ENCODE measurements at places on chromosomes 4 and X. TPM values are rescaled to one million over a fixed set of nuclear protein-coding genes. Genes with fewer than 3 reads are reported as not detected.

SHROOM4 gene
- 4.2 TPM for total RNA-seq

CLNK gene
- total RNA-seq = not detected

RASSF6 gene
- total RNA-seq = 5.9 TPM

RNF212 gene
- total RNA-seq = 3.5 TPM

C4orf51 gene
- not detected for total RNA-seq

PNMA6F gene
- total RNA-seq = not detected

NUDT11 gene
- 11.9 TPM for total RNA-seq

PNCK gene
- not detected for total RNA-seq

NAP1L3 gene
- 1.4 TPM for total RNA-seq

AFF1 gene
- total RNA-seq = 12.5 TPM

CPZ gene
- 0.86 TPM for total RNA-seq

GRCh38 chr4:164700471-164700870 is 53.5 kb upstream of the SMIM31 start:
- DNase-seq = no peak

- DNase-seq = no peak
Measured at GRCh38 chr4:68038272-68038671, 75.0 kb upstream of the TMPRSS11A start.

DNA sequence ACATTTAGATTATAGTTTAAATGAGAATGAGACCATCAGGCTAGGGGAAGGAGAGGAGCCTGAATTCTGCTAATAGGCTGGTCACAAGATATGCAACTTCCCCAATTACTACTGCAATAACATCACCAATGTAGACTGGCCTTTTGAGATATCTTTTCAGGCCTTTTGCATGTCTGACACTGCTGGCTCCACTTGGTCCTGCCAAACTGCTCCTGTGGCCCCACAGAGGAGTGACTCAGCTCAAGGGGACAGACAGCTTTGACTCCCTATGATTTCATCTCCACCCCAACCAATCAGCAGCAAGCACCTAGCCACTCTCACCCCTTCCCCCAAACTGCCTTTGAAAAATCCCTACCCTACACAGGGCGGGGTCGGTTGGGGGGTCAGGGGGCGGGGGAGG is 22.8 kb downstream of the GPRIN3 start:
- DNase-seq = no peak

GRCh38 chrX:96619588-96619987 is 65.1 kb upstream of the DIAPH2 start:
- no peak for DNase-seq

DNA sequence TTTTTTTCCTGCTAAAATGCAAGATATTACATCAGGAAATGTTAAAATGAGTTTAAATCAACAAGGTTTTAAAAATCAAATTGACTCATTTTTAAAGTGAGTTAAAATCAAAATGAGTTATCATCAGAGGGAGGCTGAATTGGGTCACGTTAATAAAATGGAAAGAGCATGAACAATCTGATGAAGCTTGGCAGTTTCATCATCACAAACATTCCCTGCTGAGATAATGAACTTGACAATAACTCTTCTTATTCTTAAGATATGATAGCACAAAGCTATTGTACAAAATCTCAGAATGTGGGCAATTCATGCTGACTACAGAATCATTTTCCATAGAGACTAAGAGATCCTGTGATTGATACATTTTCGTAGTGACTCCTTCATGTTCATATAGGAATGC is 1086.7 kb downstream of the STIM2 start:
- no peak for DNase-seq

DNA sequence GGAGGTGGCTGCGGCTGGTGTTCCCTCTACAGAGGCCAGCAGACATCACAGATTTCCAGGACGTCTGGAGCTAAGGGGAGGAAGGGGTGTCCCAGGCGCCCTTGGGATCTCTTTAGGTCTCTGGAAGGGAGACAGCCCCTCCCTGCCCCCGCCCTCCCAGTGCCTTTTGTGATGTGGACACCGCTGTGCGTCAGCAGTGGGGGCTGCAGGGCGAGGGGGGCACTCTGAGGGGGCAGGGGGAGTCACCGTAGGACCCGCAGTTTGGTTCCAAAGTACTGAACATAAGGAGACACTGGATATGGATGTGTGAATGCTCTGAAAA is 25.6 kb upstream of the MXD4 start:
- no peak for DNase-seq

DNA sequence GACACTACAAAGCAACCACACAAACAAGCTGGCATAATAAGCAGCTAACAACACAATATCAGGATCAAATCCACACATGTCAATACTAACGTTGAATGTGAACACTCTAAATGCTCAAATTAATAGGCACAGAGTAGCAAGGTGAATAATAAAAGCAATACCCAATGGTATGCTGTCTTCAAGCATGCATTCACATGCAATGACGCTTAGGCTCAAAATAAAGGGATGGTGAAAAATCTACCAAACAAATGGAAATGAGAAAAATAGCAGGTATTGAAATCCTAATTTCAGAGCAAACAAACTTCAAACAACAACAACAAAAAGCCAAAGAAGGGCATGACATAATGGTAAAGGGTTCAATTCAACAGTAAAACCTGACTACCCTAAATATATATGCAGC is 74.0 kb upstream of the FAM47B start:
- no peak for DNase-seq

DNA sequence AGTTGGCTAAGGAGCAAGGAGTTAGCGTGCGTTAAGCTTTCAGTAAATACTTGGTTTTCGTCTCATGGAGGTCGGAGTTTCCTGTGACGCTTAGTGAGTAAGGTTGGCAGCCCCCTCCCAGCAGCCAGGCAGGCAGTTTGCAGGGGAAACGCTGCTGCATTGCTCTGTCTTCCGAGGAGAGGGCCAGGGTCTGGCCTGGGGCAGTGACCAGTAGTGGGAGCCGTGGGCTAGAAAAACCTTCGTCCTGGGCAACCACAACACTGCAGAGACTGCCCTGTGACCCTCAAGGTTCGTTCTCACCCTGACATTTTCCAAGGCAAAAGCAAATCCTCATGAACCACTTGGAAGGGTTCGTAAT is 432 bp downstream of the TMEM175 start:
- DNase-seq = no peak

- DNase-seq = no peak
Measured at GRCh38 chr4:4761128-4761982, 98.1 kb upstream of the MSX1 start.

- peak; percentile 49 for DNase-seq
Measured at GRCh38 chrX:17706676-17707075, 30.6 kb upstream of the SCML1 start.

- DNase-seq = no peak
Measured at GRCh38 chr4:113694008-113694407, 67.5 kb downstream of the CAMK2D start.

DNA sequence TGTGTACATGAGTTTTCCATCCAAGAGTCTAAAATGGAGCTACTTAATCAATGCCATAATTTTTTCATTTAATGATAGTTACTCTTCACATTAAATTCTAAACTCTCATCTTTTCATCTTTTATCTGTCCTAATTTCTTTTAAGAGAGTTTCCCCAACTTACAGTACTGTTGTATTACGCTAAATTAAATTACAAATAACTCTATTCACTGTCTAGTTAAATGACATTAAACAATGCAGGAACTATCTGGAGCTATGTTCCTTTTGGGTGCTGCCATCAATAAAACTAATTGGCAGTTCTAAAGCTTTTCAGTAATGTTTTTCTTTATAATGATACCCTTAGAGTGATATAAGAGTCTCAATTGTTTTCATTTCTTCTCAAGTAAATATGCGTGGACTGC is 227.6 kb downstream of the ANKRD50 start:
- no peak for DNase-seq

GRCh38 chrX:276581-277201 is 4.5 kb upstream of the PLCXD1 start:
- DNase-seq = no peak

DNA sequence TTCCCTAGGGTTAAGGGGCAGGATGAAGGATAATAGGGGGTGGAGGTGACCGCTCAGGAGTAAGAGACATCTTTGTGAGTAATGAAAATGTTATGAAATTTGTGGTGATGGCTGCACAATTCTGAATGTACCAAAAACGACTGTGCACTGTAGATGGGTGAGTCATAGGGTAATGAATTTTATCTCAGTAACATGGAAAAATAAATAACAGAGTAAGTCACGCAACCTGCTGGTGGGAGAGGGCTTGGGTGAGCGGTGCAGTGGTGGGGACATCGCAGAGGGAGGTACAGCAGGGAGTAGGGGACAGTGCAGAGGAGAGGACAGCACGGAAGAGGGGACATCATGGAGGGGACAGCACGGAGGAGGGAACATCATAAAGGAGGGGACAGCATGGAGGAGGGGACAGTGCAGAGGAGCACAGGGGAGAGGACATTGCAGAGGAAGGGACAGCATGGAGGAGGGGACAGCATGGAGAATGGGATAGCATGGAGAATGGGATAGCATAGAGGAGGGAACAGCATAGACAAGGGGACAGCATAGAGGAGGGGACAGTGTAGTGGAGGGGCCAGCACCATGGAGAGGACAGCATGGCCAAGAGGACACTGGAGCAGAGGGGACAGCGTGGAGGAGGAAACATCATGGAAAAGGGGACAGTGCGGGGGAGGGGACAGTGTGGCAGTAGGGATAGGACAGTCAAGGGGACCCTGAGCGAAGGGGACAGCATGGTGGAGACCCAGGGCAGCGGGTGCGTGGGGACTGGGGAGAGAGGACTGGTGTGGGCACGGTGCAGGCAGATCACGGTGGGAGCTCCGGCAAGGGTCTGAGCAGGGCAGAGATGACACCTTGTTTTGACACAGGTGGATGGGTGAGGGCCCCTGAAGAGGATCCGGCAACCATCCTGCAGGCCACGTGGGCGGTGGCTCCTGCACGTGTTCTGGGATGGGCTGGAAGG is 68.5 kb upstream of the MXD4 start:
- no peak for DNase-seq

DNA sequence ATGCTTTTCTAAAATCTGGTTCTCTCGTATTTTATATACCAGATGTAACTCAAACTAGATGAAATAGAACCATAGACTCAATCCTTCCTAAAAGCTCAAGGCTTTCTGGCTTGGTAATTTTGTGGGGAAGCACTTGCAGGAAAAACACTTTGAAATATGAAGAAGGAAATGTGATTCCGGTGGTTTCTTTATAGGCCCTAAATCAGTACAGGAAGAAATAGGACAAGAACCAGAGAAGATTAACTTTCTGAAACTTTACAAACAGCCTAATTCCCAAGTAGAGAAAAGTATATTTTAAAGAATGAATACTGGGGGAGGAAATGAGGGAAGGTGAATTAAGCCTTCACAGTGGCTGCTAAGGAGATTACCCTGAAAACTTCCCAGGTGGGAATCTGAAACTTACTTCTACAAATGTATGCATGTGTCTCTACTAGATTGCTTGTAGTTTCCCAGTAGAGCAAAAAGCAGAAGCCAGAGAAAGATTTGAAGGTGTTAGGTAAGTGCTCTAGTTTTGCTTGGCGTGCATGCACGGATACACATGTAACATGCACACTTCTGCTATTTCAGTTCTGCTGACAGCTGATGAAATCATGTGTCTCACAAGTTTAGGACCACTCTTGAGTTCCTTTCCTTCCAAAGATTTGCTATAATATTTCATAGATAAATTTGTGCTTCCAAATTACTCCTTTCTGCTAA is 92.1 kb downstream of the AFF1 start:
- DNase-seq = no peak

DNA sequence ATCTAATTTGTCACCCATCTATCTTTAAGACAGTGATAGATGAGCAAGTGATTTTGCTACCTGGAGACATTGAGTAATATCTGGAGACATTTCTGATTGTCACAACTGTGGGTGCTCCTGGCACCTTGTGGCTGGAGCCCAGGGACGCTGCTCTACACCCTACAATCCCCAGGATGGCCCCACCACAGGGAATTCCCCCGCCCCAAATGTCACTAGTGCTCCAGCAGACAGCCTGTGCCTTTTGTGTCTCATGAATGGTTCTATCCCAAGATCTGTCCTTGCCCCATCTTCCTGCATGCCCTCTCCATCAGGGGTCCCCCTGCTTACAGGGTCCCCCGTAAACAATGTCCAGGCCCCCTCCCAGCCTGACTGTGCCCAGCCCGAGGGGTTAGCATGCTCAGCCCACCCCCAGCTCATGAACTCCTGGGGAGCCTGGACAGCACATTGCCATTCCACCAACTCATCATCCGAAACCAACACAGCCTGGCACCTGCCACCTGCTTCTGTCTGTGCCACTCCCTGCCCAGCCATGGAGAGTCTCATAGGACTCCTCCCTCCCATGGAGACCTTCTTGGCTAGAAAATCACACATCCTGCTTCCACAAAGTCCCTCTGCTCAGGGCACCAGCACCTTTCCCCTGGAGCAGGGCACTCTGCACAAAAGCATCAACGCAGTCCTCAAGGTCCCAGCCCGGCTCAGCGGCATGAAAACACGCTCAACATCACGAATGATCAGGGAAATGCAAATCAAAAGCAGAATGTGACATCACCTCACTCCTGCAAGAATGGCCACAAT is 5.7 kb downstream of the P2RY8 start:
- no peak for DNase-seq

- DNase-seq = no peak
Measured at GRCh38 chrX:134369576-134369975, 90.4 kb upstream of the HPRT1 start.

DNA sequence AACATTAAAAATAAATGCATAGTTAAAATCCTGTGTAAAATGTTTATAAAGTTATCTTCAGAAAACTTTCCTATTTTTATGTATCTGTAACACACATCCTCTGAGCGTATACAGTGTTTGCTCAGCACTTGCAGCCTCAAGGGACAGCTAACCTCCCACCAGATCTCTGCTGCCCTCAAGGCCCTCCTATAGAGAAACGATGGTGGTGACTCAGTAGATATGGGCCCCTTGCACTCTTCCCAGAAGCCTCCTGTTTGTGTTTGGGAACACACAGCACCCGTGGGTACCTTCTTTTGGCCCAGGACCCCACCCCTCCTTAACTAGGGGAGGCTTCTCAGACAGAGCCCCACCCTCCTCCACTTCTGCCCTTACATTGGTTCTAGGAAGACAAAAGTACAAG is 26.7 kb downstream of the PJA1 start:
- no peak for DNase-seq

- DNase-seq = no peak
Measured at GRCh38 chrX:12467321-12467720, 323.9 kb upstream of the PRPS2 start.

- DNase-seq = no peak
Measured at GRCh38 chrX:40272141-40272540, 174.4 kb upstream of the BCOR start.

GRCh38 chrX:37958525-37959211 is 47.7 kb upstream of the SYTL5 start:
- DNase-seq = no peak
